ENCODE measurements at places on chromosomes 1 and 21.

- no peak for DNase-seq
These were observed 9.6 kb downstream of the ACKR1 start for GRCh38 chr1:159214149-159214760.

- no peak for DNase-seq
These were observed 744 bp downstream of the ZNF670 start for GRCh38 chr1:247077876-247078257.

GRCh38 chr1:185514311-185514710, 197.3 kb upstream of the IVNS1ABP start:
- no peak for DNase-seq

- DNase-seq = no peak
These were observed 12.6 kb upstream of the ARHGEF16 start for GRCh38 chr1:3441880-3442279.

DNA sequence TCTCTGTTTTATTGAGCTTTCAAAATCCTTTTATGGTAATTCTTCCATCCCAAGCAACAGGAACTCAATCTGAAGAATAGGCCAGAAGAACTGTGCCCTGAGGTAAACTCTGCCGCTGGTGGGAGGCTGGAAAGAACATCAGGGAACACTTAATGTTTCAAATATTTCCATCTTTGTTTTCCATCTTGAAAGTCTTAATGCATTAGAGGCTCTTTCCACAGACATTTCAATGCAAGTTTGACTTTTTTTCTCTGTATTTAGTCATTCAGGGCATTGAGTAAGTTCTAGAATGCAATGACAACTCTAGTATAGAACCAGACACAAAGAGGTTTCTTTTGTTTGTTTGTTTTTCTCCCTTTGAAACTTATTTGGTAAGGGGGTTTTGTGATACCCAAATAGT, 61.5 kb downstream of the KIAA0040 start:
- DNase-seq = no peak

DNA sequence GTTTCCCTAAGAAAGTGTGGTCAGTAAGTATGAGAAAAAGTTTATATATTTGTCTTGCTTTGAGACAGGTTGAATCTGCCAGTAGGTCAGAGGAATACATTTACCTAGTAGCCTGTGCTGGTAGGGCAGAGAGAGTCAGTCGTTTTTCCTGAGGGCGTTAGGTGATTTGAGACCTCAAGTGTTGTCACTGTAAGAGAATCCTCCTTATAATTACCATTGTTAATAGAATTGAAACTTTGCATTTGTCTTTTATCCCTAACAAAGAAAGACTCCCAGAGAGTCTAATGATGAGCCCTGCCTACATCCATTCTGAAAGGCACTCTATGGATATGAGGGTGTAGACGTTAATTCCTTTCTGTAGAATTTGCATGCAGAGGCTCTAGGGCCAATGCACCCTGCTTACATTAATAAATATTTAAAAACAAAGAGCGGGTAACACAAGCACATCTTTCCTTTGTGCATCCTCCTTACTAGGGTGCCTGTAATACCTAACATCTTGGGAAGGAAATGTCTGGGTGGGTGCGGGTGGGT, 16.4 kb downstream of the PBX1 start:
- DNase-seq = no peak

- DNase-seq = no peak
These were observed 2.2 kb upstream of the ZBTB7B start for GRCh38 chr1:155000411-155000725.

GRCh38 chr1:4379451-4380175, 274.8 kb upstream of the AJAP1 start:
- no peak for DNase-seq

- DNase-seq = no peak
These were observed 40.5 kb upstream of the IFNAR2 start for GRCh38 chr21:33189237-33189636.

DNA sequence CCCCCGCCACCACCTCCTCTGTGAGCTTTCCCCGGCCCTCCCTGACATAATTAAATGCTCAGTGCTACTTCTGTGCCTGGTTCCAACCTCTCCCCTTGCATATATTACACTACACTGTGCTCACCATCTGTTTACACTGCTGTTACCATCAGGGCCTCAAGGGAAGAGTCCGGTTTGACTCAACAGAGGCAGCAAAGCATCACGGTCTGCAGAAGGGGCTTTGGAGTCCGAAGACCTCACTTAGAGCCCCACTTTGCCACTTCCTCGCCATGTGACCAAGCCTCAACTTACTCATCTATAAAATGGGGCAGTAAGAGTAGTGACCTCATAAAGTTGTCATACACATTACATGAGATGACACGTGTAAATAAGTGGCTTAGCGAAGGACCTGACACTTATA, 27.4 kb downstream of the KCNN3 start:
- DNase-seq = no peak

DNA sequence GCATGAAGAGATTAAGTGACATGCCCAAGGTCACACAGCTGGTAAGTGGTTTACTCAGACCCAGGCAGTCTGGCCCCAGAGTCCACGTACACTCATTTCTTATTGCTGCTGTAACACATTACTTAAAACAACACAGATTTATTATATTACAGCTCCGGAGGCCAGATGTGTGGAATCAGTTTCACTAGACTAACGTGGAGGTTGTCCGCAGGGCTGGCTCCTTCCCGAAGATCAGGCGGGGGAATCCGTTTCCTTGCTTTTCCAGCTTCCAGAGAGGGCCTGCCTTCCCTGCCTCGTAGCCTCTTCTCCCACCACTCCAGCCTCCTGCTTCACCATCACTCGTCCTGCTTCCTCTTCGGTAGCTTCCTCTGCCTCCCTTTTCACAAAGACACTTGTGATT, 81.2 kb downstream of the KCNN3 start:
- DNase-seq = no peak

DNA sequence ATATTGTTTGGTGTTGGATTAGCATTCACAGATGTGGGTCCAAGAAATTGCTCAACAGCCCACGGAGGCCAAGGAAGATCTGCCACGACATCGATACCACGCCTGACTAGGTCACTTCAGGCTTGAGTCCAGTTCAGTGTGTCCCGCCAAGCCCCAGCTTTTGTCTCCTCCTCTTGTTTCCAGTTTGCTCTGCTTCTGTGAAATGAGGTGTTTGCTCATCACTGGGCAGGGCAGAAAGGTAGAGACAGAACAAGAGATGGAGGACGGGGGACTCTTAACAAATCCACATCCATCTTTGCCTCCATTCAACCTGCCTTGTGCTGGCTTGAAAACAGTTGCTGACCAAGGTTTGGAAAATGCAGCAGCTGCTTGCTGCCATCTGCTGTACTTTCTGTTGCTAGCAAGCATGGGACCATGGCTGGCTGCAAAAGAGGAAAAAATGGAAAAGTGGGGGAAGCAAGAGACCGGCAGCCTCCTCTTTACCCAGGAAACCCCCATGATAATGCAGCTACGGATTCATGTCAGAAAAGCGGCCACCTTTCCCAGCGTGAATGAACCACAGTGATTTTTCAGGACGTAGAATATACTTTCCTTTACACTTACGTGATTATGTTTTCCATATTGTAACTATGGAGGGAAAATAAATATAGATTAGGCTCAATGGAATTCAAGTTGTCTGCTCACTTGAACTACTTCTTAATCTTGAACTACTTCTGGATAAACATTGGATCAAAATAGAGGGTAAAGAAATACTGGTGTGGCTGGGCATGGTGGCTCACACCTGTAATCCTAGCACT, 80.2 kb upstream of the GREM2 start:
- DNase-seq = no peak

GRCh38 chr1:235998812-235999211, 66.1 kb downstream of the NID1 start:
- no peak for DNase-seq

DNA sequence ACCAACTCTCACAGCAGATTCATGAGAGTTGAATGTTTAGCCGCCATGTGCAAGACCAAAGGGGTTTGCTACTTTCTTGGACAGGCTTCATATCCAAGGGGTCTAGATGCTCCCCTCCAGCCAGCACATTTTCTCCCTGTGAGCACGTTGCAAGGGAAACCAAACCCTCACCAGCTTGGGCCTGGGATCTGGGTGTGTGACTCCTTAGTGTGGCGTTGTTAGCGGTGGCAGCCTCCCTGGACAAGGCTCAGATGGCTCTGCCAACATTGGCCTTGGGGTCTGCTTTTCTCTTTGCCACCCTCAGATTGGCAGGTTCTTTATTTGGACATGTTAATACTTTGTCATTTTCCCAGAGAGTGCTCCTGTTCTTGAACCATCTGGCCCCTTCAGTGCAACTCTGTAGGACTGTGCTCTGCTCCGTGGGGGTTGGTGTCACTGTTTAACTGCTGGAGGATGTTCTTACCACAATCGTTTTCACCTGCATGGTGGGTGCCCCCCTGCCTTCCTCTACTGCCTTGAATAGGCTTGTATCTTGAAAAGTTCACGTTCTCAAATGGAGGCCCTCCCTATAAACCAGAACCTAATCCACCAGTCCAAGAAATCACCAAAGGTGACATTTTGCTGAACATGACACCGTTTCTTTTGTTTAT, 13.4 kb downstream of the ABCG1 start:
- no peak for DNase-seq

- no peak for DNase-seq
These were observed 31.2 kb downstream of the ITSN1 start for GRCh38 chr21:33673473-33673872.

- no peak for DNase-seq
These were observed 324.0 kb upstream of the NEGR1 start for GRCh38 chr1:72606216-72606810.

DNA sequence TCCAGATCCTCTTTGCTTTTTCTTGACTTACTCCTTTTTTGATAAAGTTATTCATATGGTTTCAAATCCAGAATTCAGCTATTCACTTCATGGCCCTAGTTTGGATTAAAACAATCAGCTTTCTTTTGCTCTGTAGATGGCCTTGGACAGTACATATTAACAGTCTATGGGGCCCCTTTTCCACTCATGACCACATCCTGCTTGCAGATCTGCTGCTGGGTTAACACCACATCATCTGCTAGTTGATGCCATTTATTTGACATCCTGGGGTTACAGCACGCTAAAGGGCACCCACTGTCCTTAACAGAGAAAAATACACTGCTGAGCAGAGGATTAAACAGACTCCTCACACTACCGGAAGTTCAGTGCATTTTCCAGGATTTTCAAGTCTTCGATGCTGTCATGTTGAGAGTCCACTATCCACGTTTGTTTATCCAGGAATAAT, 941 bp upstream of the IFI16 start:
- peak; percentile 50 for DNase-seq

DNA sequence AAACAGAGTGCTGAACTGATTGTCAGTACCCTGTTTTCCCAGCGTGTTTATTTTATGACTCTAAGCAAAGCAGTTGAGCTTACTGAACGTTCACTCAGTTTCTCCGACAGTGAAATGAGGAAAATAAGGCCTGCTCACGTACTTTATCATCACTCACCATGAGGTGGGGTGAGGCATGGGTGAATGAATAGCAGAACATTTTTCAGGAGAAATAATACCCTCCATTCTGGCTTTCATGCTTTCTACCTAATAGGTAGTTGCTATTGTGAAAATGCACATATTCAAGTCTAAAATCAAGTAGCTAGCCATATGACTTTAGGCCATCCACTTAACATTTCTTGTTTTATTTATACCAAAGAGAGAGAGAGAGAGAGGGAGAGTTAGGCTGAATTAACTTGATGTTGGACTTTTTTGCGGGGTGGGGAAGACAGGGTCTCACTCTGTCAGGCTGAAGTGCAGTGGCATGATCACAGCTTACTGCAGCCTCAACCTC, 178.2 kb downstream of the VPS13D start:
- no peak for DNase-seq

- DNase-seq = no peak
These were observed 40.3 kb upstream of the NEK7 start for GRCh38 chr1:198116469-198116868.

DNA sequence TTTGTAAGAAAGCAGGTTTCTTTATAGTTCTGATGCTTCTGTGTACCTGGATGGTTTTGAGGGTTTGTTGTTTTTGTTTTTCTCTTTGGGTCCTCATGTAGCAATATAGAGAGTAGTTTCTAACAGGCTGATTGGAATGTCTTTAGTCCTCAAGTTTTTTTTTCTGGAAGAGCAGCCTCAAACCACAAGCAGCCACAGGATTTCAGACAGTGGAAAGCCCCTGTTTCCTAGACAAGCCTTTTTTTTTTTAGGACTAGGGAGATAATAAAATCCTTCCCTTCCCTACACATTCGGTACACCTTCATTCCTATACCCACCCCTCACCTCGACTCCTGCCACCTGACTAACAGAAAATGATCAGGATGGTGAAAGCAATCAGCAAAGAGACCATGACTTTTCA, 47.6 kb downstream of the ACP6 start:
- DNase-seq = no peak

DNA sequence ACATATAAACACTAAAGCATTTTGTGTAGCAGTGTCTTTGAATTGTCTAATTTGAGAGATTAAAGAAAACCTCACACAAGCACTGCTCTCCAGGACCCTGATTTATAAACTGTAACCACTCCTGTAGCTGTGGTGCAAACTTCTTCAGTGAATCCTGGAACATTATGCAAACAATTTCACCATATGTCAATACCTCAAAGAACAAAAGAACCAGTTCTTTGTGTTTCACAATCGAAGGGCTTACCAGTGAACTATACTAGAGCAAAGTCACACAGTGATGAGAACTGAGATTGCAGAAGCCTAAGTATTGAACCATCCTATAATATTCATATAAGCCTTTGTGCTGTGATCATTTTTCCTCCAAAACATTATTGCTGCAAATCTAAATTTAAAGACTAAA, 21.5 kb downstream of the DPH5 start:
- DNase-seq = no peak

GRCh38 chr1:212077028-212077427, 41.5 kb downstream of the DTL start:
- no peak for DNase-seq

DNA sequence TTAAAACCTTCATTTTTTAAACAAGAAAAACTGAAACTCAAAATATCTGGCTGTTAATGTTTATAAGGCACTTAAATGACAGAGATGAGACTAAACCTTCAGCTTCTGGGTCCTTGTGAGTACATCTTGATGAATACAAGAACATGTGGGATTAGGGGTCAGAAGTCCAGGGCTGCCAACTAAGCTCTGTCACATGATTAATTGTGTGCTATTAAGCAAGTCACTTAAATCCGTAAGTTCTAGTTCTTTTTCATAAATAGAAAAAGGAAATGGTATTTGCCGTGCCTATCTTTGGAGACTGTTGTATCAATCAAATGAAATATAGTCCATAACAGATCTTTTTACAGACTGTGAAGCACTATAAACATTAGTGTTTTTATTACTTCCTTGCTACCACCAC, 43.2 kb upstream of the KCTD3 start:
- no peak for DNase-seq

GRCh38 chr1:36055706-36056105, 28.2 kb upstream of the TEKT2 start:
- DNase-seq = no peak

- no peak for DNase-seq
These were observed 19.3 kb downstream of the OSBPL9 start for GRCh38 chr1:51636191-51636590.

- no peak for DNase-seq
These were observed 91.1 kb downstream of the HLX start for GRCh38 chr1:220970311-220970710.

GRCh38 chr1:51871351-51871975, 7.1 kb downstream of the NRDC start:
- no peak for DNase-seq
